ENCODE measurements at places on chromosomes 7 and 10.

DNA sequence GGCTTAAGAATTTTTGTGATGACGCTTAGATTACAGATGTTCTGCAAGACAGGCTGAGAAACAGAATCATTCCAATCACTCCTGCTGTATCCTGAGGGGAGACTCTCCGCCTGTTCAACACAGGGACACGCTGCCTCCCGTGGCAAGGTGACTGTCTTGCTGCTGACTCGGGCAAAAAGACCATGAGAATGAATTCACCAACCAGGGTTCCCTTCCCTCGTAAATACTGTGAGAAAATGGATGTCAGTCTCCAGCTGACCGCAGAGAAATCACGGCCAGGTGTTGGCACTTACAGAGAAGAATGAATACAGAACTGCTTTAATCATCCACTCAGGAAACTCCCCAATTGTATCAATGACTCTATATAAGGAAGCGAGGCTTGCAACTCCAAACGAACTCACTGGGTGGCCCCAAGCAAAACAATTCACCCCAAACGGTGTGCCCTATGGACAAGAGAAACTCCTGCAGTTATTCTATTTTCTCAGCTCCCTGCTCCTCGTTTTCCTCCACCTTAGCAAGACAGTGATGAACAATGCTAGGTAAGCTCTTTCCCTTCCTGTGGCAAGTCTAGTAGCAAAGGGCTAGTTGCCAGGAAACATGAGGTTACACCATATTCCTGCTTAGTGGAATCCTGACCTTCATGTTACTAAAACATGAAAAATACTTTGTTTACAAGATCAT lies 22.8 kb downstream of the GNA12 start:
- DNase-seq, result no peak

GRCh38 chr7:35694161-35694783 lies 663 bp downstream of the HERPUD2 start:
- no peak for DNase-seq

- DNase-seq, result no peak
These were observed 376.9 kb upstream of the MYO3A start for GRCh38 chr10:25557136-25557535.

DNA sequence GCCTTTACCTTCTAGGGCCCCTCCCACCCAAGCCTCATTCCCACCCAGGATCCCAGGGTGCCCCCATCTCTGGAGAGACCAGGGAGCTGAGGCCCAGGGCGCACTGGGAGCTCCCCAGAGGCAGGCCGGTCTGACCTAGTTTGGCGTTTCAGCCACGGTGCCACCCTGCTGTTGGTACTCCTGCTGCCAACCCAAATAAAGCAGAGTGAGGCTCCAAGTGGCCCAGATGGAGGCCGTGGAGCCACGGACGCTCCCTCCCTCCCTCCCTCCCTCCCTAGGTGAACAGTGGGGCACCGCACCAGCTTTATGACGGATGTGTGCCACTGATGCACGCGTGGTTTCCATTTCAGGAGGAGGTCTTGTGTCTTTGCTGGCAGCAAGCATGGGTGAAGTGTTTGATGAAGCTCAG lies 1.8 kb downstream of the INPP5A start:
- no peak for DNase-seq

DNA sequence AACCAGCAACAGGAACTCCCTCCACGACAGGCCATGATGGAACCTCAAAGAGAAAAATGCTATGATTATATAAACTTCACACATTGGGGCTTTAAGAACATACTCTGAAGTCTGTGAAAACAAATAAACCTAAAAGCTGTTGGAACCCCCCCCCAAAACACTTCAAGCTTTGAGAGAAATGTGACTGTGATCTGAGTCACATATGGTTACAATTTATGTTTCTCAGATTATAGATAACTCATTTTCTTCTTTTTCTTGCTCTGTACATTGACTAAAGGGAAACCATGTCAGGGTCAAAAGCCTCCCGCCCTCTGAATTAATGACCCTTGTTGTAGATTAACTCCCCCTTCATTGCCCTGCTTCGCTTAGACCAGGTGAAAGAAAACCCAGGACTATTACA lies 15.8 kb downstream of the VOPP1 start:
- no peak for DNase-seq

DNA sequence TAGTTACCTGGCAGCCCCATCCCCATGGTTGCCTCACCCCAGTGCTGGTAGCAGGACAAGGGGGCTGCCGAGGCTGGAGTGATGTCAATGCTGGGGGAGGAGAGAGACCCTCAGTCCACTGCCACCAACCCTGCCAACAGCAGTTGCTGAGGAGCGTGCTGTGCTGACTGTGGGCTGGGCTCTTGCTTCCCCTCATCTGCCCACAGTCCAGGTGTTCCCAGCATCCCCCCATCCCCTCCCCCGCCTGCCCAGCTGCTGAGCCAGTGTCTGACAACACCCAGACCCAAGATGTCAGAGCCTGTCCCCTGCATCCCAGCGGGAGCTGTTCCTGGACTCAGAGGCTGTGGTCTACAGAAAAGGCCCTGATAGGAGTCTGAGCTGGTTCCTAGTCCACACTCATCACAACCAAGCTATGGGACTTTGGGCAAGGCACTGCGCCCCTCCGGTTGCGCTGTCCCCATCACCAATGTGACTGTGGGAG lies 14.6 kb upstream of the PSAP start:
- no peak for DNase-seq

DNA sequence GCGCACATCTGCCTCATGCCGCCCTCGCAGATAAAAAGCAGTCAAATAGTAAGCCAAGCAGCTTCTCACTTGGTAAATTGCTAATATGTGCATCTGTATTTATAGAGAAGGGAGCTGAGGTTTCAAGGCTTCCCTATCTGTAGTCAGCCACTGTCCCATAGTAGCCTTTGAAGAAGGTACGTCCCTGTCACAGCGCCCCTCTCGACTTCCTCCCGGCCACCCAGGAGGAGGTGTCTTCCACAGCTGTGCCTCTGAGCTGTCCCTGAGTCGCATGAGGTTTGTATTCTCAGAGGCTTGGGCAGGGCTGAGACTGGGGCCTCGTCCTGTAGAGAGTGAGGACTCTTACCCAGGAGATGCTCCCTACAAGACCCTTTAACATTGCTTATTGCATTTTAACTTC lies 49.0 kb downstream of the SPOCK2 start:
- DNase-seq, result no peak

GRCh38 chr7:143503261-143503660 lies 25.6 kb downstream of the TAS2R41 start:
- no peak for DNase-seq

- DNase-seq, result no peak
These were observed 86.0 kb upstream of the DIP2C start for GRCh38 chr10:775245-776075.

DNA sequence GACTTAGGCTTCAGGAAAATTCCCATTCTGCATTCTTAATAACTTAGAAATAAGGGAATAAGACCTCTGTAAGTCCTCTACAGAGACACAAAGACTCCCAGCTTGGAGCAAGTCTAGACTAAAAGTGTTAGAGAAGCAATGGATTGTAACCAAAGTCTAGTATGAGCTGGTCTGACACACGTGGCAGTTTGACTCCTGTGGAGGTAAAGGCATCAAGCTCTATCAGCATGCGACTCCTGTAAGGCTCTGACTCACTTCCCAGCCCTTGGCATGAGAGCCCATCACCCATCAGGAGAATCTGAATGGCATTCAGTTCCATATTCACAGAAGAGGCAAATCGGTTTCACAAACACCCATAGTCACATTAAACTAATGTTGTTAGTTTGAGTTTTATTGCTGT lies 4.4 kb upstream of the VSTM4 start:
- no peak for DNase-seq

DNA sequence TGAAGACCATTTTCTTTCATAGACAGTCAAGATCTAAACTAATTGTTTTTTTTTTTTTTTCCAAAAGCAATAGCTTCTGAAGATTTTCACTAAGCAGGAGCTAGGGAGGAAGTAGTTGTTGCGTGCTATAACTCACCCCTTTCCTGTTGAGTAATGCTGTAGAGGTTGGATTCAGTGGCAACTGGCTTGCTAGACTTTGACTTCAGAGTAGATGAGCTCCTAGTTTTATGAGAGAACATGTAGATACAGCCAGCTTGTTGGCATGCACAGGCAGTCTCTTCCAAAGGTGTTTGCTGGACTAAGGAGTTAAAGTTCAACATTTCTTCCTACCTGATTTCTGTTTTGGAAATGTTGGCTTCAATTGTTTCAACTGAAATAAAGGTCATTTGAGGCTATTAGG lies 66.2 kb upstream of the MXI1 start:
- no peak for DNase-seq

- DNase-seq, result no peak
These were observed 5.9 kb downstream of the GNAT3 start for GRCh38 chr7:80505900-80506500.

- no peak for DNase-seq
These were observed 47.2 kb downstream of the EXOC4 start for GRCh38 chr7:133300088-133300487.
